ENCODE measurements at places on chromosomes 4 and X.

- DNase-seq = no peak
Measured at GRCh38 chrX:119040432-119040831, 32.4 kb upstream of the CT47C1 start.

DNA sequence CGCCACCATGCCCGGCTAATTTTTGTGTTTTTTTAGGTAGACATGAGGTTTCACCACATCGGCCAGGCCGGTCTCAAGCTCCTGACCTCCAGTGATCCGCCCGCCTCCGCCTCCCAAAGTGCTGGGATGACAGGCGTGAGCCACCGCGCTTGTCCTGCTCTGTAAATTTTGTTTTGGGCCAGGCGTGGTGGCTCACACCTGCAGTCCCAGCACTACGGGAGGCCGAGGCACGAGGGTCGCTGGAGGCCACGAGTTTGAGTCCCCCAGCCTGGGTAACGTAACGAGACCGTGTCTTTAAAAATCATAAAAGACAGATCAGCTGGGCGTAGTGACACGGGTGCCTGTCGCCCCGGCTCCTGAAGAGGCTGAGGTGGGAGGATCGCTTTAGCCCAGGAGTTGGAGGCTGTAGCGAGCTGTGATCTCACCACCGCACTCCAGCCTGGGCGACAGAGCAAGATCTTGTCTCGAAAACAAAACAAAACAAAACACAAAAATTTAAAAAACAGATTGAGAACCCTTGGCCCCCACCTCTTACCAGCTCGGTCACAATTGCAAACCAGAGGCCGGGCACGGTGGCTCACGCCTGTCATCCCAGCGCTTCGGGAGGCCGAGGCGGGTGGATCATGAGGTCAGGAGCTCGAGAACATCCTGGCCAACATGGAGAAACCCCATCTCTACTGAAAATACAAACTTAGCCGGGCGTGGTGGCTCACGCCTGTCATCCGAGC lies 34.0 kb upstream of the PPP2R3B start:
- DNase-seq = no peak

DNA sequence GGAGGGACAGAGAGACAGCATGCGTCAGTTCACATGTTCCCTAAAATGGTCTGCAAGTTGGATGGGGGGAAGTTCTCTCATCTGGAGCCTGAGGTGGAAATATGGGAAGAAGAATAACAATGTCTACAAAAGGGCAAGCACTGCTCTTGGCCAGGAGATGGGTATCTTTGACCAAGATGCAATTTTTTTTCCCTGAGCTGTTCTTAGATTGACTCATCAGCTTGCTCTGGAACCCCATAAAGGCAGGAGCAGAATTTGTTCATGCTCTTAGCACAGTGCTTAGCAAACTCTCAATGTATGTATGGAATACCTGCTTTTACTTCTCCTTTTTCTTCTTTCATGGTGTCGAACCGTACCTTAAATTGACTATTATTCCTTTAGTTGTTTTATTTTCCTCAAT lies 90.5 kb upstream of the ZNF827 start:
- DNase-seq = no peak

GRCh38 chr4:99668472-99668871 lies 10.8 kb upstream of the C4orf54 start:
- no peak for DNase-seq

DNA sequence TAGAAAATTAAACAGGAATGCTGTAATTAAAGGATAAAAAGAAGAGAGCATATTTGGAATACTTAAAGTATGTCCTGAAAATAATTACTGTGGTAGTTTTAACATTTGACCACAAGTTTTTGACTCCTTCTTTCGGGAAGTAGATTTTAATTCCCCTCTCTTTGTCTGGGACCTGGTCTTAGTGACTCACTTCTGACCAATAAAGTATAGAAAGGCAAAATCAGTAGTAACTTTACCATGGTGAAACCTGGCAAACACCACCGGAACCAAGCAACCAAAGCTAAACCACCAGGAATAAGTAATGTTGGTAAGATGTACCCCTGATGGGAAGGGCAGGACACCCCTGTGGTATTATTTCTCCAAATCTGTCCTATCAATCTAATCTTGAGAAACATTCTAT lies 314.8 kb downstream of the PDHA2 start:
- DNase-seq = no peak

DNA sequence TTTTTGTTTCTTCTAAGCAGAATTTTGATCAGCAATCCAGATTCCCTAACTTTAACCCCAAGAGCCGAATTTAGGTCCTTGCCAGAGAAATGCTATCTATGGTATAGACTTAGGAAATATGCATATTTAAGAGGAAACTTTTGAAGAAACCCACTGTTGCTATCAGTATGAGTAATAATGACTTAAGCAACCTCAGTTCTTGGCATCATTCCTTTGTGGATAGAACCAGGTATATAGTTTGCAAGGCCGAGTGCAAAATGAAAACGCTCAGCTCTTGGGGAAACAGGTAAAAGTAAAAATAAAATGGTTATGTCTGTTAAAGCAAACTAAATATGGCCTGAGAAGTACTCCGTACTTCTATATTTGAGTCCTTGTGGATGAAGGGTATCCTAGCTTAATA lies 78.1 kb downstream of the ARSF start:
- no peak for DNase-seq

DNA sequence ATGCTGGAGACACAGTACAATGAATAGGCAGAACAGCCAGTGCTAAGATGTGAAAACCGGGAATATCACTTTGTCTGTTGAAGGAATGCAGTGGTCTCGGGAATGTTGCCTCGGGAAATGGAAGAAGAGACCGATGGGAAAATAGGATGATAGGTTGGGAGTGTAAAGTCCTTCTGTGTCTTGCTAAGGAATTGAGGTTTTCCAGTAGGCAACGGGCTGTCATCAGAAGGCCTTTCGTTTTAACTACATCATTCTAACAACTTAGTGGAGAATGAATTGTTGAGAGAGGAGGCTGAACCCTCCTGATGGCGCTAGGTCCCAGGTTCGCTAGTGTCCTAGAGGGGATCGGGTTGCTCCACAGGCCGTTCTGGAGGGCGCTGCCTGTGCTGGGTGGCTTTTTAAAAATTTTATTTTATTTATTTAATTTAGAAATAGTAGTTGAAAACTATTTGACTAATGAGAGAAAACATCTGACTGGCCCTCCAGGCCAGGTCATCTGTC lies 730 bp downstream of the VBP1 start:
- peak; percentile 5 for DNase-seq

GRCh38 chrX:100623001-100623400 lies 13.6 kb downstream of the TSPAN6 start:
- no peak for DNase-seq

DNA sequence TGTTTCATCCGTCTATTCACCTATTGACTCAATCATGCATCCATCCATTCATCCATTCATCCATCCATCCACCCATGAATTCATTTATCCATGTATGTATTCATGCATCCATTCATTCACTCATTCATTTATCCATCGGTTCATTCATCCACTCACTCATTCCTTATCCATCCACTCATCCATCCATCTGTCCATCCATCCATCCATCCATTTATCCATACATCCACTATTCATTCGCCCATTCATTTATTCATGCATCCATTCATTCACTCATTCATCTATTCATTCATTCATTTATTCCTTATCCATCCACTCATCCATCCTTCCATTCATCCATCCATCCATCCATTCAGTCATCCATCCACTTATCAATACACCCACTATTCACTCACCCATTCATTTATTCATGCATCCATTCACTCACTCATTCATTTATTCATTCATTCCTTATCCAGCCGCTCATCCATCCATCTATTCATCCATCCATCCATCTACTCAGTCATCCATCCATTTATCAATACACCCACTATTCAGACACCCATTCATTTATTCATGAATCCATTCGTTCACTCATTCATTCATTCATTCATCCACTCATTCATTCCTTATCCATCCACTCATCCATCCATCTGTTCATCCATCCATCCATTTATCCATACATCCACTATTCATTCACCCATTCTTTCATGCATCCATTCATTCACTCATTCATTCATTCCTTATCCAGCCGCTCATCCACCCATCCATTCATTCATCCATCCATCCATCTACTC lies 11.2 kb downstream of the P2RY8 start:
- no peak for DNase-seq

- no peak for DNase-seq
Measured at GRCh38 chrX:72071213-72071612, 60.5 kb downstream of the RTL5 start.

- no peak for DNase-seq
Measured at GRCh38 chrX:106997611-106998010, 2.4 kb downstream of the MORC4 start.

- no peak for DNase-seq
Measured at GRCh38 chrX:50579955-50580354, 109.3 kb upstream of the DGKK start.
